Thymus (tissue), 14 donors: ENCODE measurements at places on chromosomes 5 and 9. TPM values are rescaled to one million over a fixed set of nuclear protein-coding genes. Genes with fewer than 3 reads are reported as not detected.

DNA sequence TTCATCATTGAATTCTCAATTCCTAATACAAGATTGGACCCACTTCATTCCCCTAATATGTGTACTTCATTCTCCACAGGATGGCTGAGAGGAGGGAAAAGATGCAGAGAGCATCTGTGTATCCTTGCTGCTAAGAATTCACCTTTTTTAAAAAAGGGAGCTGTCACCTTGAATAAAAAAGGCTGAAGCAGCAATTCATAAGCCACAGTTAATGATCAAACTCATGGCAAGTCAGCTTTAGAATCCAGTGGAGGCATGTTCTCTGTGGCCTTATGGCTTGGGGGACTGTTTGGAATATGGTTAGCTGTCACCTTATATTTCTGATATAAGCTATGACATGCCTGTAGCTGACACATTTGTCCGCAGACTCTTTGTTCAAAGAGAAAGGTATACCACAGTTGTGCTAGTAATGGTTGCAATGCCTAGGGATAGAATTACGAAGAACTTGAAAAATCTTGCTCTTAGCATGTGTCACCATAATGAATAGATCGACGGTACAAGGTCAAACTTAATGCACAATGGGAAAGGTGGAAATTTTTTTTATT, 256.8 kb upstream of the TNC start:
- DNase-seq, result no peak

Gene C9orf50
- total RNA-seq, result 0.05 TPM

DNA sequence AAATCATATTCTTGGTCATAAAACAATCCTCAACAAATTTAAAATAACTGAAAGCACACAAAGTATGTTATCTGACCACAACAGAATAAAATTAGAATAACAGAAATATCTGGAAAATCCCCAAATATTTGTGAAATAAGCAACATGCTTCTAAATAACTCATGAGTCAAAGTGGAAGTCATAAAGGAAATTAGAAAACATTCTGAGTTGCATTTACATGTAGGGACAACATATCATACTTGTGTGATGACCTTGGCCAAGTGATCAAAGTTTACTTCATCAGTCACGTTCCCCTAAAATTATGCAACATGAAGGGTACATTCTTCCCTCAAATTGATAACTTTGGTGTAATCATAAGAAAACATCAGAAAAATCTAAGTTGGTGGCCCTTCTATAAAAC, 64.7 kb downstream of the CSF2 start:
- DNase-seq, result no peak

Gene NTNG2
- total RNA-seq, result 1.7 TPM

Gene BSPRY
- total RNA-seq, result 2.3 TPM
